ENCODE measurements at places on chromosomes 6 and 20. TPM values are rescaled to one million over a fixed set of nuclear protein-coding genes. Genes with fewer than 3 reads are reported as not detected.

The EGFL8 gene
- 4.1 TPM for total RNA-seq

The ATXN1 gene
- 23.8 TPM for total RNA-seq

The TRIM31 gene
- total RNA-seq = 0.39 TPM

The LST1 gene
- 5.4 TPM for total RNA-seq

The MAVS gene
- 10.1 TPM for total RNA-seq

All from right lobe of liver (tissue), 6 donors.